ENCODE measurements at places on chromosomes 1 and 21. TPM values are rescaled to one million over a fixed set of nuclear protein-coding genes. Genes with fewer than 3 reads are reported as not detected.

The GPR37L1 gene
- 0.06 TPM for polyA plus RNA-seq

DNA sequence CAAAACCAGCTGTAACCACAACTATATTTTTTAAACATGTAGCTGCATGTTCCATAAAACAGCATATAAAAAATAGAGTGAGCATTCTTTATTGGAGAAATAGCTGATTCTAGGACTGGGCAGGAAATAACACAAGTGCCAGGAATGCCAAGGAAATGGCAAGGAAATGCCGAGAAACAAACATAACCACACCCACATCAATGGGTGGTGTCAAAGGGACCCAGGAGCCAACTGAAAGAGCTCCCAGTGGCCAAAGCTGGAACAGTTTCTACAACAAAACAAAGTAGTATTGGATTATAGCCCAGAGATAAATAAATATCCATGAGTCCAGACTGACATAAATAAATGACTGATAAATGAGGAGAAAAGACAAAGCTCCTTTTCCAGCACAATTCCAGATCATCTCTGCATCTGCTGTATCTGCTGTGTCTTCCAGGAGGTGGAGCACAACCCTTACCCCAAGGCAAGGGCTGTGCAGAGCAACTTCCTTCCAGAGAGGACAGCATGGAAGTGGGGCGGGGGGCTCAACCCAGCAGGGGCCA is 28.1 kb downstream of the ADARB1 start:
- DNase-seq = no peak

The WNT3A gene
- polyA plus RNA-seq = 0.36 TPM

The RAB7B gene
- 3.0 TPM for polyA plus RNA-seq

DNA sequence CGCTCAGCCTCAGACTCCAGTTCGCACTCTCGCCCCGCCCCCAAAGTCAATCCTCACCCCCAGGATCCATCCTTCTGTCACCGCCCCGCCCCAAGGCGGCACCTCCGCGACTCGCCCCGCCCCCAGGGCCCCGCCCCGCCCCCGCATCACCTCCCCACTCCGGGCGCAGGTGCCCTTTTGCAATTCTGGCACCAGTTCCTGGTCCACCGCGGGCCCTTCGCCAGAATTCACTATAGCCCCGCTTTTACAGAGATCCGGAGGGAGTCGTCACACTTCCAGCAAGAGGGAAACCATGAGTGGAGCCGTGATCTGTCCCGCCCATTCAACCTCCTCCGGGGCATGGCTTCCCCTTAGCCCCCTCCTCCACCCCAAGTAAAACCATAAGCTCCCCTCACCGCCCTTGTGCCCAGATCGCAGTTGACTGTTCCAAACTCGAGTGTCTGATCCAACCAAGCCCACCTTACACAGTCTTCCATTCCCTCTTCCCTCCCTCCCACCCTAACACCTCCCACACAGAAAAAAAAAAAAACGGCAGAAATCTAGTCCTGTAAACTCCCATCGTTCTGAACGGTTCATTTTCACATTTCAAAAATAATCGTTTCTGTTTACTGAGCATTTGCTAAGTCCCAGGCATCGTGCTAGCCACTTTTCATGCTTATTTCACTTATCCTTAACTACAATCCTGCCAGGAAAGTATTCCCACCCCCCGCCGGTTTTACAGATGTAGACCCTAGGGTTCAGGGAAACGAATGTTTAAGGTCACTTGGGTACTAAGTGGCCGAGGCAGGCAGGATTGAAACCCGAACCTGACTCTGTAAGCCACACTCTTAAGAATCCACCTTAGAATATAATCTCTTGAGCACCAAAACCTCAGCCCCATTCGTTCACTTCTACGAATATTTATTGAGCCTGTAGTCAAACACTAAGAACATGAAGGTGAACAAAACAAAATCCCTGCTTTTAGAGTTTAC is 1.3 kb upstream of the DNAJC16 start:
- DNase-seq = no peak

DNA sequence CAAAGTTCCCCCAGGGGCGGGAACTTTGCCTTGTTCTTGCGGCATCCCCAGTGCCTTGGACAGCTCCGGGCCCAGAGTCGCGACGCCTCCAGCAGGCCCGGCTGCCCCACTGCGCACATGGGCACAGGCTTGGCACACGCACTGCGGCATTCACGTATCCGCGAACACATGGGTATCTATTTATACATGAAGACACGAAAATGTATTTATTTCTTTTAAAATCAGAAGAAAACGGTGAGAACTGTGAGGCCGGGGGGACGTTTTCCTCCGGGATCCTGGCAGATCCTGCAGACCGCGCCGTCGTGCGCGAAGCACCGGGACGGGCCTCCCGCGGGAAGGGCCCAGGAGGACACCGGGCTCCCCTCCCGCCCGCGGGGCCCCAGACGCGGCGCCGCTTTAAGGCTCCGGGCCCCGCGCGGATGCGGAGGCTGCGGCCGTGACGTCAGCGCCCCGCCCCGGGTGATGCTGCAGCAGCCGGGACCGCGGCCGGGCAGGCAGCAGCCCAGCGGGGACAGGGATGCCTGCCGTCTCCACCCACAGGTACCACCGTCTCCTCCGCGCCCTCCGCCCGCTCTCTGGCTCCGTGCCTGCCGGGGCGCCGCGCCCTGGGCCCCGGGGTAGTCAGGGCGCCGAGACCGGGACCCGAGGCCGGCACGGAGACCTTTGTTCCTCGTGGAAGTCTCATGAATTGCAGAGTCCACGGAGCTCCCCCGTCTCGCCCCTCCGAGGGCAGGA is at the start of gene SLC45A1:
Gene SLC45A1, plus strand, starts transcription at position 468 of the 735 bp plus-strand sequence. CDS start 6,216 bp downstream, outside the sequence.
- DNase-seq = peak; percentile 41
